Activated T-helper 1 cell treated with anti-CD3 and anti-CD28 coated beads, Interleukin-2, amount 50 U/mL, for 16 hours (primary cell): ENCODE measurements at places on chromosomes 16 and 17.

- DNase-seq = no peak
These were observed 38.0 kb downstream of the ZNF423 start for GRCh38 chr16:49817754-49818507.

- DNase-seq = no peak
These were observed 2.5 kb downstream of the CIAPIN1 start for GRCh38 chr16:57444711-57445110.

DNA sequence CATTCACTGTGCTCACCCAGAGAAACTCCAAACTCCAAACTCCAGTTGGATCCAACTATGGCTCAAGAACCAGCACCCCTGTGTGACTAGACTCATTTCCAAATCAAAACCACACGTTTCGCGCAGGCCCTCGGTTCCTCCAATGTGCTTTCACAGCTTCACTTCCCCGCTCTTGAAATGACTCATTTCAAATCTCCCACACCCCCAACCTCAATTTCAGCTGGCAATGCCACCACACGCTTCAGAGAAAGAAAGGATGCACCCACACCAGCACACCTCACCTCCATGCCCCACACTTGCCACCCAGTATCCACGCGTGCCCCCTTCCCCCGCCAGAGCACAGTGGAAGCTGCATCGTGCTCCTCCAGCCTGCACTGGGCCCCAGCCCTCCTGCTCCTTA, 9.0 kb downstream of the TMEM92 start:
- no peak for DNase-seq

GRCh38 chr16:71514476-71514875, 11.8 kb upstream of the CHST4 start:
- no peak for DNase-seq

DNA sequence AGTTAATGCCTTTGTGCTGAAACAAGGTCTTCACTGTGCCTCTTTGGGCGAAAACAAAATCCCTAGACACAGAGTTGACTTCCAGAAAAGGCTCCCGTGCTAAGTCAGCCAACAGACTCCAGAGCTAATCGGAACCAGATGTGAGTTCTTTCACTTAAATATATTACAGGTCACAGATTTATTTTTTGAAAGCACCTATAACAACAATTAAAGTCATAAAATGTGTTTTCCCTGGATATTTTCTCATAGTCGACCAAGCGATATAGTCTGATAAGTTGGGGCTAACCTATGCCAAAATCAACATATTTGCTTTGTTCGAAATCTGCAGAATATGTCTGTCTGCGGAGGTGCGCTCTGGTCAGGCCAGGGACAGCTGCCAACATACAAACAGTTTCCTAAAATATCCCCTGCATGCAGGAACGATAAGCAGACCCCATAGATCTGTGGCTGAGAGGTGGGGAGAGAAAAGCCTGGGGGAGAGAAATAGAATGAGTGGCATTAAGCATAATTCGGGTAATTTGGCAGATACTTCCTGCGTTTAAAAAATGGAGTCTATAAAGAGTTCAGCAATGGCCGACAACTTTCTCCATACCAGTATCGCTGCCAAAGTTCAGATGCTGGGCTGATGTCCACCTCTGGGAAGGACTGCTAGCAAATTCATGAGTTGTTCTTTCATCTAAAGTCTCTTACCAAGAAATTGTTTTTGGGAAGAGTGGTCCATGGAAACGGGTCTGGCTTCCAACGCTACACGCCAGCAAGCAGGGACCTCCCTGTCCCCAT, 50.8 kb upstream of the MYH10 start:
- no peak for DNase-seq

- DNase-seq = no peak
These were observed 271.2 kb downstream of the HAPSTR1 start for GRCh38 chr16:9362604-9363003.

- DNase-seq = no peak
These were observed 29.7 kb downstream of the CDK5R1 start for GRCh38 chr17:32516450-32516849.

DNA sequence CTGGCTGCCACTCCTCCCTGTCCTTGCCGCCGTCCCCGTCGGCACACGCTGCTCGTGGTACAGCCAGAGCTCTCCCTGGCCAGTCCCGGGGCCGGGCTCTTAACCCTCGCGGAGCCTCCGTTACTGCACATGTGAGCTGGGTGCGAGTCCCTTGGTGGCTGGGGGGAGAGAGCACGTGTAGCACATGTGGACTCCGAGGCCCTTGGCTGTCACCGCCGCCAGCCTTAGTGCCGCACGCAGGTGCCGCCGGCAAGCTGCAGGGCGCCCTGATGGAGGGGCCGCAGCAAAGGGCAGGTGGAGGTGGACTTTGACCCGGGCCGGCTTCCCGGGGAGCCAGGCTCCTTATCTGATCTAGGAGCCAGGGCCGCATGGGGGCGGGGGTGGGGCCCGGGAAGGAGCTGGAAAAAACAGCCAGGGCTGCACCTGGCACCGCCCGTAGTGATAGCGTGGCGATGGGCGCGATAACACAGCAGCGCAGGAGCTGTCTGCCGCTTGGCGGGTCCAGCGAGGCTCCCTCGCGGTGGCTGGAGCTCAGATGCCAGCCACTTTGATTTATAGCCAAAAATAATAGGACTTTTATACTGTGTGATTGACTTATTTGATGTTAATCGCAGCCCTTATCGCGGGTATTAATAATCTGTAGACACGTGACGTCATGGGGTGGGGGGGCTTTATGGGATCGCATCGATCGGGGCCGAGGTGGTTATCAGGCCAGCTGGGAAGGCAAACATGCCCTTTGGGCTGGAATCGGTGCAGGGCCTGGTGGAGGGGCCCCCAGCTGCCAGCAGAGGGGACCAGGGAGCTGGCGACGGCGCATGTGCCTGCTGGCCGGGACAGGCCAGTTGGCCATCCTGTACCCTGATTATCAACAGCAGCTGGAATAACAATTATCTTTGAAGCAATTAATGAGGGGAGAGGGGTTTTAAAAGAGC, 35.1 kb downstream of the ZFPM1 start:
- DNase-seq = no peak
